ENCODE measurements at places on chromosomes 3 and 15. TPM values are rescaled to one million over a fixed set of nuclear protein-coding genes. Genes with fewer than 3 reads are reported as not detected.

Gene GOLGA8Q
- 3.0 TPM for total RNA-seq

Gene FYCO1
- total RNA-seq = 15.7 TPM

Gene DOCK3
- 0.93 TPM for total RNA-seq

Gene PPP2R3A
- total RNA-seq = not detected

Gene MNS1
- 0.16 TPM for total RNA-seq

Gene RHO
- total RNA-seq = not detected

Gene LYZL4
- total RNA-seq = not detected

Gene PARP6
- total RNA-seq = 65.5 TPM

Measured in T-helper 2 cell treated with Interferon-gamma antibody and Interleukin-4, amounts not matched to agents 100 ng/mL and 5 ng/mL, for 36 hours (primary cell).